Naive thymus-derived CD8-positive, alpha-beta T cell (primary cell): ENCODE measurements at places on chromosomes 16 and 17. TPM values are rescaled to one million over a fixed set of nuclear protein-coding genes. Genes with fewer than 3 reads are reported as not detected.

GRCh38 chr16:78906135-78906534 is 694.4 kb downstream of the MAF start:
- no peak overlapping the region for H3K4me3 ChIP-seq
- no peak for DNase-seq
- no peak overlapping the region for H3K27ac ChIP-seq
- H3K27me3 ChIP-seq = no peaks in the 10 kb centered on the region

DNA sequence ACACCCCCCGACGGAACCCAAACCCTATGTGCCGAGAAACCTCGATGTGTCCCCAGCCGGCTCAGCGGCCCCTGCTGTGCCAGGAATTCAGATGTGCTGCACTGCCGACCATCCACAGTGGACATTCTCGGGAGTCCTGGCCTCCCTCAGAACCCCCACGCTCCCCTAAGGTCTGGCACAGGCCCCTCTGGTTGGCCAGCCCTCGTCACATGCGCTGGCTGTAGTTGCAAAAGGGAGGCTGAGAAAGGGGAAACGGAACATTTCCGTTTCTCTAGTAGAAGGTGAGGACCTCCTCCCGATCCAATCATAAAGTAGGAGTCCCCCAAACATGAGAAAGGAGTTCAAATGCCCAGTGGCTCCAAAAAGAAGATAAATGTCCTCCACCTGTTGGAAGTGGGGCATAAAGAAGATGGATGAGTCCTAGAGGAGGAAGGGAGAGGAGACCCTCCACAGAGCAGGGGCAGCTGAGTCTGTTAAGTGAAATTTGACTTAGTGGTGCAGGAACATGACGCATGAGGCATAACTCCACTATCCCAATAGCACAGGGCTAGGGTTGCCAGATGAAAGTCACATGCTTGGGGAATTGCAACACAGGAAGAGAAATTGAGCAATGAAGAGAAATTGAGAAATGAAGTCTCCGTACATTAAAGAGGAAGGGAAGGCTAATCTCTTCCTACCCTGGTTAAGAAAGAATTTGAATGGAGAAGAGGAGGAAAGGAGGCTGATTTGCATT is 49.3 kb upstream of the WSB1 start:
- H3K4me3 ChIP-seq = peak overlapping the region; percentile 5
- H3K27me3 ChIP-seq = no peaks in the 10 kb centered on the region
- H3K36me3 ChIP-seq = no peaks in the 10 kb centered on the region
- H3K4me1 ChIP-seq = peaks cover 2% of the 10 kb centered on the region
- DNase-seq = no peak

GRCh38 chr16:58847902-58848661 is 114.0 kb upstream of the GOT2 start:
- DNase-seq = no peak
- H3K4me1 ChIP-seq = no peaks in the 10 kb centered on the region
- H3K4me3 ChIP-seq = no peak overlapping the region
- H3K27ac ChIP-seq = no peak overlapping the region
- H3K27me3 ChIP-seq = peaks cover 10% of the 10 kb centered on the region
- H3K36me3 ChIP-seq = no peaks in the 10 kb centered on the region

- H3K27ac ChIP-seq = peak overlapping the region; percentile 10
- H3K27me3 ChIP-seq = no peaks in the 10 kb centered on the region
- H3K4me1 ChIP-seq = peaks cover 29% of the 10 kb centered on the region
- peaks cover 53% of the 10 kb centered on the region for H3K36me3 ChIP-seq
- no peak for DNase-seq
- H3K4me3 ChIP-seq = peak overlapping the region; percentile 15
Observed at GRCh38 chr16:89511374-89511773, 3.2 kb downstream of the SPG7 start.

DNA sequence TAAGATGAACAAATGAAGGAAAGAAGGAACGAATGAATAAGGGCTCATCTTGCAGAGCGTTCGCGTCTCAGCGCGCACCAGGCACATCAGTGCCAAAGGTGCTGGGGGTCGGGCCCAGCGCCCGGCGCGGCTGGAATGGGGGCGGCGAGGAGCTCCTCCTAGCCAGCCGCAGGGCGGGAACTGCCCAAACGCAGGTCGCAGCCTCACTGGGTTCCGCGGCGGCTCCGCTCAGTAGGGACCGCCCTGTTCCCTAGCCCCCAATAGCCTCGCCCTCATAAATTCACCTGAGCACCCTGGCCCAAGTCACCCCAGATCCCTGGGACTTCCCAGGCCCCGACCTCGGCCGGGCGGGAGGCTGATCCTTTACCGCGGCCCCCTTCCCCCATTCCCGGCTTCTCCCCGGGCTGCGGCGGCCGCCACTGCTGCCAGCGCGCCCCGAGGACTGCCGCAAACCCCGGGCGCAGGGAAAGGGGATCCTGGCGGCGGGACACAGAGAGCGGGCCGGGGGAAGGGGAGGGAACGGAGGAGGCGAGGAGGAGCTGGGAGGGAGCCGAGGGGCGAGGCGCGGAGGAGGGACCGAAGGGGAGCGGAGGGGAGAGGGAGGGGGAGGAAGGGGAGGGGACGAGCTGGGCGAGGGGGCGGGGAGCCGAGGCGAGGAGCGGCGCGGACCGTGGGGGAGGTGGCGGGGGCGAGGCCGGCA is 377 bp upstream of the CRHR1 start:
- no peak for DNase-seq
- no peaks in the 10 kb centered on the region for H3K36me3 ChIP-seq
- peaks cover 43% of the 10 kb centered on the region for H3K27me3 ChIP-seq
- no peak overlapping the region for H3K27ac ChIP-seq

DNA sequence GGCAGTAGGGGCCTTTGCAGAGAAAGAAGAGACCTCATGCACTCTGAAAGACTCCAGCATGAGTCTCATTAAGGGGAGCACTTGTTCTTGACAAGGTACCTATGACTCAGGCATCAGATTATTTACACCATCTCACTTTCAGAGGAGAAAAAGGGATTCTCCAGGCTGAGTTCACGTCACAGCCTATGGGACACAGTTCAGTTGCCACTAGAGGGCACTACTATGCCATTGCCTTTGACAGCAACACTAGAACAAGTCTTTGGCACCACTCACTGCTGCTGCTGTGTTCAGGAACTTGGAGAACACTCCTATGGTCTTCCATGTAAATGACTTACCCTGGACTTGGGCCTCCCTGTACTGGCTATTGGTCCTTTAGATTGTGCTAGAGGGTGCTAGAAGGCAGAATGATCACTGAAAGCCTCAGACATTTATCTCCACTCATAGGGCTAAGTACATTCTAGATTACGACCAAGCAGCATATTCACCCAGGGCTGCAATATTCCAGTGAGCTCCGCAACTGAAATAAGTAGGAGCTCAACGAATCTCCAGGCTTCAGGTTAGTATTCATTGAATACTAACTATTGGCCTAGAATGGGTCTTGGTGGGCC is 225.1 kb upstream of the CA10 start:
- no peak for DNase-seq
- H3K36me3 ChIP-seq = no peaks in the 10 kb centered on the region
- no peak overlapping the region for H3K27ac ChIP-seq
- no peaks in the 10 kb centered on the region for H3K4me1 ChIP-seq
- H3K4me3 ChIP-seq = no peak overlapping the region
- peaks cover 4% of the 10 kb centered on the region for H3K27me3 ChIP-seq

- H3K27ac ChIP-seq = no peak overlapping the region
- peaks cover 1% of the 10 kb centered on the region for H3K27me3 ChIP-seq
- no peaks in the 10 kb centered on the region for H3K36me3 ChIP-seq
- peaks cover 3% of the 10 kb centered on the region for H3K4me1 ChIP-seq
- DNase-seq = no peak
Observed at GRCh38 chr16:24677388-24677787, 52.1 kb upstream of the TNRC6A start.

- H3K4me3 ChIP-seq = peak overlapping the region; percentile 33
- H3K36me3 ChIP-seq = no peaks in the 10 kb centered on the region
- peaks cover 3% of the 10 kb centered on the region for H3K4me1 ChIP-seq
- DNase-seq = peak; percentile 45
- no peaks in the 10 kb centered on the region for H3K27me3 ChIP-seq
Observed at GRCh38 chr16:4032768-4033167, 83.5 kb downstream of the ADCY9 start.

DNA sequence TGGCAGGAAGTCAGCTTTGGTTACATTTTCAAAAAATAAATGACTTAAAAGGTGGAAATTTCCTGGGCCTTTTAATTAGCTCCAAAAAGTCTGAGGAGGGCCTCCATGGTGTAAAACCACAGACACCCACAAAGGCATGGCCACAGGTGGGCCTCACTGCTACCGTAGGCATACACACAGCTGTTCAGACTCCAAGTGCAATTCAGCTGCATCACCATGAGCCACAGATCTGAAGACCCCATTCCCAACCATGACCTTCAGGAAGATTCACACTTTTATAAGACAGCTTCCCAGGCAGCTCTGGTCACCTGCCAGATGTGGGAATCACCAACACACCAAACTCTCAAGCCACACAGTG is 20.6 kb downstream of the CSNK2A2 start:
- peak overlapping the region; percentile 94 for H3K27ac ChIP-seq
- H3K4me3 ChIP-seq = peak overlapping the region; percentile 75
- H3K36me3 ChIP-seq = peaks cover 19% of the 10 kb centered on the region
- H3K27me3 ChIP-seq = no peaks in the 10 kb centered on the region
- peaks cover 17% of the 10 kb centered on the region for H3K4me1 ChIP-seq

DNA sequence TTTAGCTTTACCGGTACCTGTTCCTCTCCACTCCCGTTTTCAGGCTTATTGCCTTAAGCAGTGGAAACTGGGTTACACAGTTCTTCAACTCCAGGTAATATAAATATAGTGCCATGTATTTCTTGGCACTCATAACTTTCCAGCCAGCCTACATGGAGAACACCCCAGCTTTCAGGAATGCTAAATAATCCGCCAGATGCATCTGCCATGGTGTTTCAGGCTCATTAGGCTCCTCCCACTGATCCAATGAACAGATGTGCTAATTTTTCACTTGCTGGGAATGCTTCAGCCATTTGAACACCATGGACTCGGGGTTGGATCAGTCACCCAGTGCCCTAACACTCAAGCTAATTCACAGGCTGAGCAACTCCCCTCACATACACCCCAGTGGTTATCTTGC is 4.6 kb downstream of the ANKFN1 start:
- no peak overlapping the region for H3K27ac ChIP-seq
- no peaks in the 10 kb centered on the region for H3K36me3 ChIP-seq
- no peak overlapping the region for H3K4me3 ChIP-seq
- H3K27me3 ChIP-seq = peaks cover 1% of the 10 kb centered on the region
- H3K4me1 ChIP-seq = no peaks in the 10 kb centered on the region

DNA sequence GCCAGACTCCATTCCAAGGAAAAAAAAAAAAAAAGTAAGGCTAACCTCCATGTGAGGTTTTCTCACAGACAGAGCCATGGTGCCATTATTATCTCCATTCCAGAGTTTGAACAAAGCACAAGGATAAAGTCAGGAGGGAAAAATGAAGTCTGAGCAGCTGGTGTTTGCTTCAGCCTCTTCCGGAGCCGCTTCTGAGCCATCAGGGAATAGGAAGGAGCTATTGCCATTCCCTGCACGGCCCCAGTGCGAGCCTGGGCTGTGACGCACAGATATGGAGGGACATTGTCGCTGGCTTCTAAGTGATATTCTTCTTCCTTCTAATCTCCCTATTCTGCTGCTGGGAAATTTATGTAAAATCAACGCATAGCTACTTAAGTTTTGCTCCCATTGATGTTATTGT is 69.5 kb upstream of the PIRT start:
- H3K4me3 ChIP-seq = no peak overlapping the region
- DNase-seq = no peak
- H3K4me1 ChIP-seq = no peaks in the 10 kb centered on the region

DNA sequence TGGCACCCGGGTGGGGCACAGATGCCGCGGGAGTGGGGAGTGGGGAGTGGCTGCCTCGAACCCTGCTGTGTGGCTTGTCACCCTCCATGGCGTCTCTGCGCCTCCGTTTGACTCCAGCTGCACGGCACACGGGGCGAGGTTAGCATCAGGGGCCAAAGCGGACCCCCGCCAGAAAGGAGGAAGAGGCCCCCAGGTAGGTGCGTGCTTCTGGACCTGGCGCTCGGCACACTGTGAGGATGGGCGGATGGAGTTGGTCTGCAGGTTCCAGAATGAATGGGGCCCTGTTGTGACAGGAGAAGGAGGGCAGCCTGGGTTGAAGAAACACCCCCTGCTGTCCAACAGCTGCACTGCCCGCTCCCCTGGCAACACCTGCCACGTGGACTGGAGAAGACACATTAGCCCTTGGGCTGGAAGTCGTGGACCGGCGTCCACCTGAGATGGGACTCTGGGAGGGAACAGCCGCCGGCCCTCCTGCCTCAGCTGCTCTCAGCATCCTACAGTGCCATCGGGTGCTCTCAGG is 9.4 kb upstream of the FASN start:
- H3K4me3 ChIP-seq = peak overlapping the region; percentile 28
- H3K36me3 ChIP-seq = peaks cover 6% of the 10 kb centered on the region
- no peaks in the 10 kb centered on the region for H3K27me3 ChIP-seq
- DNase-seq = no peak
- H3K27ac ChIP-seq = peak overlapping the region; percentile 60

DNA sequence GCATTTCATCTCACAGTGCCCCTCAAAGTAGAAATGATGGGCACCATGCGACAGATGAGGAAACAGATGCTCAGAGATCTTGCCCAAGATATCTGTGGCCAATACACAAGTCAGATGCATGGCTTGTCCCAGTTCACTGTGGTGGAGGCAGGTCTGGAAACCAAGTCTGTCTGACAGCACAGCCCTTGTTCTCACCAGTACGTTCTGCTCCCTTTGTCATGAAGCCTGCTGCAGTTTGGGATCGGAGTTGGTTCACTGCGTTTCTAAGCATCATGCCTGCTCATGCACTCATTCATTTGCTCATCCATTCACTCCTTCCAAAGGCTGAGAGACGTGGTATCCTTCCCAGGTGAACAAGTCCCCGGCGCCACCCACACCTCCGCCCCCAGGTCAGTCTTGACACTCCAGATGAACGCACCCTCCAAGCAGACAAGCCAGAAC is 27.2 kb upstream of the MEAK7 start:
- no peak overlapping the region for H3K27ac ChIP-seq
- no peak for DNase-seq
- peaks cover 14% of the 10 kb centered on the region for H3K36me3 ChIP-seq
- H3K4me3 ChIP-seq = no peak overlapping the region

DNA sequence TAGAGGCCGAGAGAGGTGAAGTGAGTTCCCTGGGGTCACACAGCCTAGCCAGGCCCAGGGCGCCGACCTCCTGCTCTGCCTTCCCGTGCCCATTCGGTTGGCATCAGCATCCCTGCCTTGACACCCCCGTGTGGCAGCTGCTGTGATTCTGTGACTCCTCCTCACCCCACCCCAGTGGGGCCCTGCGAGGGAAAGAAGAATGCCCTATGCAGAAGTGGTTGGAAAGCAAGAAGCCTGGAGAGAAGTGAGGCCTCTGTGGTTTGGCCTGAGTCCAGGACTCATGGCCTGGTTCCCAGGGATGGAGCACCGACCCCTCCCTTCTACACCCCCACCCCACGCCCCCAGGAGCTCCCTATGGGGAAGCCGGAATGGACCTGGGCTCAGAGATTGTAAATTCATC is 296.2 kb downstream of the SEC14L1 start:
- H3K27me3 ChIP-seq = no peaks in the 10 kb centered on the region
- H3K36me3 ChIP-seq = peaks cover 10% of the 10 kb centered on the region
- H3K4me1 ChIP-seq = peaks cover 85% of the 10 kb centered on the region
- no peak for DNase-seq
- H3K27ac ChIP-seq = peak overlapping the region; percentile 93

EVPL gene
- total RNA-seq = 8.2 TPM

PHB1 gene
- 70.0 TPM for total RNA-seq

PLCD3 gene
- 4.0 TPM for total RNA-seq

CHST4 gene
- not detected for total RNA-seq

HSD3B7 gene
- 1.2 TPM for total RNA-seq
